Liver (tissue), 10 donors: ENCODE measurements at places on chromosomes 6 and 20.

GRCh38 chr6:56021943-56022342 is 146.6 kb upstream of the BMP5 start:
- DNase-seq: no peak

DNA sequence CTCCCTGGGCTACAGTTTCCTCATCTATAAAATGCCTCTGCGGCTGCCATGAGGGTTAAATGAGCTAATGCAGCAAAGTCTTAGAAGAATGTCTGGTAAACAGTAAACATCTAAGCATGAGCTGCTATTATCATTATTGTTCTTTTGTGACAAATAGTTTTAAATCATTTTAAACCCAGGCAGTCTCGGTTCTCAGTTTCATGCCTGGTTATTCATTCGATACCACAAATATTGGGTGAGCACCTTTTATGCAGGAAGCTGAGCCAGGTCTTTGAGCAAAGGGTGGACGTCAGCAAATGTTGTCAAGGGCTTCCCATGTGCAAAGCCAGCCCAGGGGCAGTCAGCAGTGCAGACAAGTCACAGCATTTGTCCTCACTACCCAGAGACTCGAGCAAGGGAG is 128.7 kb downstream of the NFATC2 start:
- no peak for DNase-seq

- no peak for DNase-seq
These were observed 40.4 kb upstream of the ARHGAP18 start for GRCh38 chr6:129750360-129750759.

DNA sequence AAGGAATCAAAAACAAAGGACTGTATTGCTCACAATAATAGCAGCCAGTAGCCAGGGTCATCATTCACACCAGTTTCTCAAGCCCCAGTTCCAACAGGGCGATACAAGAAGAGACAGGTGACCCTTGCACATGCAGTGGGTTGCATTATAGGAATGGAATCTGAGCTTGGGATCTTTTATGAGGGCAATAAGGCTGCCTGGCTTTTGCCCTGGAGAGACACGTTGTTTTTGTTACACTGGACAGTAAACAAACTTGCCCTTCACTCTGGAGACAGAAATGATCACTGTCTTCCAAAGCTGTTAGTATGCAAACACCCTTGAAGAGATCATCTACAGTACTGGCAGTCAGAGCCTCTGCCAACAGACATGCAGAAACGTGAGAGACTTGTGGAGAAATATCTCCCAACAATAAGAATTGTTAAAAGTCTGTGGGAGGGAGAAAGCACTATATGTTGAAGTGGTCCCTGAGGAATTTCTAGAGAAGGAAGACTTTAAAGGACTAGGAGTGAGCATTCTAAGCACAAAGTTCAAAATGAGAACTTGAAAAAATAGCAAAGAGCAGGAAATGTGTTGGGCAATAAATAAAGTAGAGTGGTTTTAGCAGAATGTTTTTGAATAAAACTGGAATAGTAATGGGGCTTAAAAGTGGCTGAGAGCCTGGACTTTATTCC is 6.2 kb upstream of the COL12A1 start:
- DNase-seq: no peak

GRCh38 chr6:36171573-36171972 is 25.0 kb upstream of the BRPF3 start:
- no peak for DNase-seq

DNA sequence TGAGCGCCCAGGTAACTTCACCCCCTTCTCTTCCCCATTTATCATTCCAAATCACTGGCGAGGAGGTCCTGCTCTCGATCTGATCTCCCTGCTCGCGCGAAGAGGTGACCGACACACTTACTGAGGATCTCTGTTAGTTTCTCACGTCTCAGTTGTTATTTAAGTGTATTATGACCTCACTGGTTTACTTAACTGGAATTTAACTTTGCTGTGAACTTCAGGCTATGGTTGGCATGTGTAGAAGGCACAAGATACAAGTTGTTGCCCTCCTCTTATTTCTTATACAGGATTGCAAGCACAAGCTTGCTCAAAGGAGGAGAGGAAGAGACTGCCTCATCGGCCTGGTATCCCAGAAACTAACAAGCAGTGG is 1.2 kb downstream of the RNF217 start:
- DNase-seq: no peak

- DNase-seq: peak; percentile 38
These were observed 216.2 kb downstream of the NFATC2 start for GRCh38 chr20:51326201-51326819.

DNA sequence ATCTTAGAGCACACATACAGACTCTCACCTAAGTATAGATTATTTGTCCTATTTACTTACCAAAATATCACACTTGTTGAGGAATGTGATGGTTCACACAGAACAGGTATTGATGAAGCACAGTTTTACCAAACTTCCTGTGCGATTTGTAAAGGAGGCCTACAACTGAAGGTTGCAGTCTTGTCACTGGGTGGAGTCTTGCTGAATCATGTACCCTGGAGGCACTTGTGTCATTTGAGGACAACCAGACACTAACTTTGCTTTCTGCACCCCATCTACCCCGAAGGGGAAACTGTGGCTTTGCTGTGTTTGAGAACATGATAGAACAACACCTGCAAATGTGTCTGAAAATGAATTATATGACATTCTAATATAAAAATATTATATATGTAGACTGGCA is 32.4 kb upstream of the HINT3 start:
- no peak for DNase-seq

DNA sequence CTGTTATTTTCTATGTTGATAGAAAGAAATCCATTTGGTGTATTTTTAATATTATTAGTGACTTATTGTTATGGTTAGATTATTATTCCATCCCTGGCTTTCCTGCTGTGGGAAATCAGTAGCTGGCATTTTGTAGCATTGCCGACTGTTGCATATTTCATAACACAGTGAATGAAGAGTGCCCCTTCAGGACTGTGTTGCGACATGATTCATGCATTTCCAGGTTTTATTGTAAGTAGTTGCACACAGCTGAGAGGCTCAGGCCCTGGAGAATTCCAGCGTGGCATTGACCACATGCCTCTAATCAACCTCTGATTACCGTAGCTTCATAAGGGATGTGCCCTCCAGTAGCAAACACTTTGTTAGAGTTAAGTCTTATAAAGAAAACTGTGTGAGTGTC is 263.9 kb downstream of the FARS2 start:
- no peak for DNase-seq

DNA sequence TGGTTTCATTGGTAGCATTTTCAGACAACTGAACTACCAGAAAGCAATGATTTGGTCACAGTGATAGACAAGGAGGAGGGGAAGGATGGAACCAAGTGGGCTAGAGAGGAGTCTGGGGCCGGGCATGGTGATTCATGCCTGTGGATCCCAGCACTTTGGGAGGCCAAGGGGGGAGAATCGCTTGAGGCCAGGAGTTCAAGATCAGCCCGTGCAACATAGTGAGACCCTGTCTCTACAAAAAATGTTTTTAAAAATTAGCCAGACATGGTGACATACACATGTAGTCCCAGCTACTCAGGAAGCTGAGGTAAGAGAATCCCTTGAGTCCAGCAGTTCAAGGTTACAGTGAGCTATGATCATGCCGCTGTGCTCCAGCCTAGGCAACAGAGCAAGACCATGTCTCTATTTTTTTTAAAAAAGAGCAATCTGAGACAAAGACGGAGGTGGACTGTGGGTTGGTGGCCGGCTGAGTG is 70.6 kb downstream of the SYCP2L start:
- no peak for DNase-seq

GRCh38 chr20:50387996-50388332 is 122.2 kb upstream of the PTPN1 start:
- DNase-seq: no peak

- no peak for DNase-seq
These were observed 33.0 kb downstream of the SPTLC3 start for GRCh38 chr20:13041574-13042457.

DNA sequence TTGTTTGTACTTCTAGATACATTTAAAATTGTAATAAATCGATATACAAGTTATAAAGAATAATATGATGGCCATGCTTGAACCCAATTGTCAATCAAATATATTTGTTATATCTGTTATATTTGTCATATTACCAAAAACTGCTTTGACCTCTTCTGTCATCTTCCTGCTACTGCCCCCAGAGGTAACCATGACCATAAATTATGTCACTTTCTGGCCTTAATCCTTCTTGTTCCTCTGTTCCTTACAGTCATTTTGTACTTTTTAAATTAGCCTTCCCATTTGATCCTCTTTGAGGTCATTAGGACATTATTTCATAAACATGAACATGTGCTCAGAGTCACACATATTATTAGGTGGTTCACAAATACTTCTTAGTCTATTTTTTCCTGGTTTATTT is 124.7 kb downstream of the HFE start:
- DNase-seq: no peak

DNA sequence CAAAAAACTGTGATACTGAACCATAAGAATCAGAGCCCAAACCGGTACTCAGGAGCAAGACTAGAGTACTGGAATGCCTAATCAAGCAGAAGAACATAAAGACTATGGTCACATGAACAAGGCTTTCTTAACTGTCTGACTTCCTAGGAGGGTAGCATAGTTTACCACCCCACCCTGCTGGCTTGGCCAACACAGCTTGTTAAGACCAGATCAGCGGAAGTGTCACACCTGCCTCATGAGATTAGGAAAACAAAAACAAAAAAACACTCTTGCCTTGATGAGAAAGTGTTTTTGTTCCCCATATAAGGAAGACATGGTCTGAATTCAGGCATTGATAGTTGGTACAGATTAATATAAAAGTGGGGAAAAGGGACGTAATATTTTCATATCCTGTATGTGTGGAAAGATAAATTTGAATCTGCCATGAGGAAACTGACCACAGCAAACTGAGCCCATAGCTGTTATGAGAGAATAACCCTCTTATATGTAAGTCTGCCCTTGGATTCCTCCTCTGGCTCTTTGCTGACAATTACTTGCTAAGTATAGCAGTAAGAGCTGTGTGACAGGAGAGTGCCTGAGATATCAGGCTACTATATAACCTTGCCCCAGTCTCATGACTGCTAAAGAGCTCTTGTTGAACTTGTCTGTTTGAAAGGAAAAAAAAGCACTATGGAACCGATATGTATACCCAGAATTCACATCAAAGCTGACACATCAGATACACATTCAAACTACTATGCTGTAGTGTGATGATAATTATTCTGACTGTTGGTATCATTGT is 197.1 kb downstream of the EPHA7 start:
- DNase-seq: no peak

DNA sequence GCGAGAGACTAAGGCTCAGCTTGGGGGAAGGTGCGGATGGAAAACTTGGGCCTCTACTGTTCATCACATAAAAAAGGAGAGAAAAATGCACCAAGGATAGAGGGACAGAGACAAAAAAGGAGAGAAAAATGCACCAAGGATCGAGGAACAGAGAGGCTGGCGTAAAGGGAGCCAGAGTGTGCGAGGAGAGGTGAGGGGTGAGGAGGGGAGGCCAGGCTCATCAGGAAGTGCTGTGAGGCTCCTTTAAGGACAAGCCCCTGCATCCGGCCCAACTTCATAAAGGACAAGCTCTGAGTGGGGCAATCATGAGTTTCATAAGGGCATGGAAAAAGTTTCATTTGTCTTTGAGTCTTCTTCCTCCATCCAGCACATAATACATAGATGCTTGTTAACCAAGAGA is 117.2 kb upstream of the NXT1 start:
- DNase-seq: no peak

- no peak for DNase-seq
These were observed 73.4 kb upstream of the RNF24 start for GRCh38 chr20:4088766-4089165.

DNA sequence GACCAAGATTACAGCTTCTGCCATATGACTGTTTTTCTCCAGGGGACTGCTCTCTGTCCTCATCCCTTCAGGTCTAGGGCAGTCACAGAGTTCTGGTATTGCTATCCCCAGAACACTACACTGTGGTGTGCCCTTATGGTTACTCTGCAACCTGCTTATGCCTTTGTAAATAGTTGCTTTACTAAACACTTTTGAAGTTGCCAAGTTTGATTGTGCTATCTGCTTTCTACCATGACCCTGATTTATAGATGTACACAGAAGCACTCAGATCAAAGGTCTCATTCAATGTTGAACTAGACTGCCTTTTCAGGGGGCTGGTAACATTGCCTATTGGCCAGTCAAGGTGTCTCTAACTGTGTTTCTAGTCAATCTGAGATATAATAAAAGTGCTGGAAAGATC is 794.7 kb downstream of the DHX35 start:
- no peak for DNase-seq
